Panc1 (cell line): ENCODE measurements at places on chromosomes 2 and 18.

DNA sequence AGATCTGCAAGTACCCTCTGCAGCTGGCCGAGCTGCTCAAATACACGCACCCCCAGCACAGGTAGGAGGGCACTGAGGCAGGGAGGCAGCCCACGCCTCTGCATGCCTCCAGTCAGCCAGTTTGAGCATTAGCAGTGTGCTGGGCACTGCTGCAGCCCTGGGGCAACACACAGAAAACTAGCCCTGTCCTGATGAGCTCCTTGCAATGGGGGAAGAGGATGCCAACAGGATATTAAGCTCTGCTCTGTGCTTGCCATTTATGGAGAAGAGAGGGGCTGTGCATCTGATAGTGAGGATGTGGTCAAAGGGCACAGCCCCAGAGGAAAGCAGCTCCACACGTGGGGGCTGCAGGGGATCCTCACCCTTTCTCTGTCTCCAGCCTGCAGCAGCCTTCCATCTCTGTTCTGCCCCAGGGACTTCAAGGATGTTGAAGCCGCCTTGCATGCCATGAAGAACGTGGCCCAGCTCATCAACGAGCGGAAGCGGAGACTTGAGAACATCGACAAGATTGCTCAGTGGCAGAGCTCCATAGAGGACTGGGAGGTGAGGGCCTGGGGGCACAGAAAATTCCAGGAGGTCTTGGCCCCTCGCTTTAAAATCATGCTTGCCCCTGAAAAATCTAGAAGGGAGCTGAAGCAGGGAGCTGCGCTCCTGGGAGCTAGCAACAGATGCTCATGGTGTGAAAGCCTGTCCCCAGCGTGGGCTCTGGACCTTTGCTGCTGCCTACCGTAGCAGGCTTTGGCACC is 51.7 kb downstream of the FAM168B start:
- no peak for DNase-seq

GRCh38 chr2:2806711-2807110 is 475.6 kb upstream of the MYT1L start:
- no peak for DNase-seq

GRCh38 chr18:48979944-48980890 is 29.5 kb upstream of the SMAD7 start:
- DNase-seq = no peak

- DNase-seq = no peak
These were observed 644 bp downstream of the ONECUT2 start for GRCh38 chr18:57435846-57436190.

DNA sequence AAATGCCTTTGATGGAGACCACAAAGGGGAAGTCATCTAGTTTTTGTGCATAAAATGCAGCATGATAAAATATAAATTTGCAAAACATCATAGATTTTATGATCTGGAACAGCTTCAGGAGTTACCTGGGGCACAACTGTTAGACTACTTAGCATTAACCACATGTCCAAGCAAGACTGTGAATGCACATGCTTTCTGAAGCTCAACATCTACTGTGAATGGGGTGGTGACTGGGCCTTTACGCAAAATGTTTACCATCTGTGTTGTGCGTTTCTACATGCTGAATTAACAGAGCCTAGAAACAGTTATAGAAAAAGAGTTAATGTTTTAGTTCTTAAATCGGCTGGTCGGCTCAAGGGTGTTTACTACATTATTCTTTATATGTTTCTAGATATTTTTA is 45.5 kb downstream of the KCTD1 start:
- DNase-seq = no peak

DNA sequence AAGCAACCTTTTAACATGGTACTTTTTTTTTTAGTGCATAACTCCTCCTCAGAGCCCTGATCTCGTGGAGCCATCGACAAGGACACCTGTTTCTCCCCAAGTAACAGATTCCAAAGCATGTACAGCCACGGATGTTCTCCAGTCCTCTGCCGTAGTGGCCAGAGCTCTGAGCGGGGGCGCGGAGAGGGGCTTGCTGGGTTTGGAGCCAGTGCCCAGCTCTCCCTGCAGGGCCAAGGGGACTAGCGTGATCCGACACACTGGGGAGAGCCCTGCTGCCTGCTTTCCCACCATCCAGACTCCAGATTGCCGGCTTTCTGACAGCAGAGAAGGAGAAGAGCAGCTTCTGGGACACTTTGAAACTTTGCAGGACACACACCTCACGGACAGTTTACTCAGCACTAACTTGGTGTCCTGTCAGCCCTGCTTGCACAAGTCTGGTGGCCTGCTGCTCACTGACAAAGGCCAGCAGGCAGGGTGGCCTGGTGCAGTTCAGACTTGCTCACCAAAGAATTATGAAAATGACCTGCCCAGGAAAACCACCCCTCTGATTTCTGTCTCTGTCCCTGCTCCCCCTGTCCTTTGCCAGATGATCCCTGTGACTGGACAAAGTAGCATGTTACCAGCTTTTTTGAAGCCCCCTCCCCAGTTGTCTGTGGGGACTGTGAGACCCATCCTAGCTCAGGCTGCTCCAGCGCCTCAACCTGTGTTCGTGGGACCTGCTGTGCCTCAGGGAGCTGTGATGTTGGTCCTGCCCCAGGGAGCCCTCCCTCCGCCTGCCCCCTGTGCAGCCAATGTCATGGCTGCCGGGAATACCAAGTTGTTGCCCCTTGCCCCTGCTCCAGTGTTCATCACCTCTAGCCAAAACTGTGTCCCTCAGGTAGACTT is 4.5 kb downstream of the KLF11 start:
- DNase-seq = no peak

DNA sequence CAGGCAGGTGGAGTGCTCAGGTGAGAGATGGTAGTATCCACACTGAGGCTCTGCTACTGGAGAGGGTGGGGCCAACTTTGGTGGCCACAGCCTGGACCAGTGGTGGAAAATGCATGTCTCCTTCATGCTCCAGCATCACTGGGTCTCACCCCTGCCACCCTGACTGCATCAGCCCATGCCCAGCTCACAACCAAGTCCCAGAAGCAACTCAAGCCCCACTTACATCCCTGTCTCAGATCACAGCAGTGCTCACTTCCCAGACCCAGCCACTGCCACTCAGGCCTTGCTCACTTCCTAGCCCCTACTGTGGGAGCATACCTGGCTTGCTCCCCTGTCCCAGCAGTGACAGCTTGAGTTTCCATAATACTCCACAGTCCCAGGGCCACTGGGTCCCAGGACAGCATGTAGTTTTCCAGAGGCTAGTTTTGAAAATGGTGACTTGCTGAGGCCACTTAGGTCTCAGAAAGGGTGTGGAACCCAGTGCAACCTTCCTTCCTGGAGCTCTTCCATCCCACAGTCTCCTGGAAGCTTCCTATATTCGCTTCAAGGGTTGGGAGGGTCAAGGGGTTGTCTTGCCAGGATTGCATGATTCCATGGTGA is 58.8 kb downstream of the GPC1 start:
- DNase-seq = no peak

- no peak for DNase-seq
These were observed 208.7 kb upstream of the SLC35G4 start for GRCh38 chr18:11400703-11401102.

DNA sequence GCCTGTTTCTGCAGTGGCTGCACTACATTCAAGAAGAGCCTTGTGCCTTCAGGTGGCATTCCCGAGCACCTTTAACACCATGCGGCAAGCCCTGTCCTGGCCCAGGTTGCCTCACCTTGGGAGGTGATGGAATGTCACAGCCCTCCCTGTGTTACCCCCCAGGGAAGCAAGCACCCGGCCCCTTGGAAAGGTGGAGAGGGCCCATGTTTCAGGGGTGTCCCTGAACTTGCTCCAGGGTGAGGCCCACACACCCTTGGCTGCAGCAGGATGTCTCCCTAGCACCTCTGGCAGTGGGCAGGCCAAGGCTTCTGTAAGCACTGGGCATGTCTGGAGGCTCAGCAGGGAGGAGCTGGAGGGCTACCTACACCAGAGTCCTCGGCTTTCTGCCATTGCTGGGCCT is 29.3 kb upstream of the ACAA2 start:
- DNase-seq = no peak

DNA sequence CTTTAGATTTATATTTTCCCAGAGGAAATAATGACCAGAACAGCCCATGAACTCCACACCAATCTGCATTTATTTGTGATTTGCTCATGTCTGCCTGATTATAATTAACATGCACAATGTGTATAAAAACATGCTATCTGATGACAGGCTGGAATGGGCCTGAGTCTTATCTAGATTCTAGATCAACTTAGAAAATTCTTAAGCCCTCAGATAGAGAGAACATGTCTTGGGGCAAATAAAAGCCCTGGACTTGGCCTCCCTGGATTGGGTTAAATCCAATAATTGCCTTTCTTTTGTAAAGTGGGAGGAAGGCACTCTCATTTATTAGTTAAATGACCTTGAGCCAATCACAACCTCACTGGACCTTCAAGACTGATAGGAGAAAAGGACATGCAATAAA is 61.8 kb downstream of the EVA1A start:
- no peak for DNase-seq

DNA sequence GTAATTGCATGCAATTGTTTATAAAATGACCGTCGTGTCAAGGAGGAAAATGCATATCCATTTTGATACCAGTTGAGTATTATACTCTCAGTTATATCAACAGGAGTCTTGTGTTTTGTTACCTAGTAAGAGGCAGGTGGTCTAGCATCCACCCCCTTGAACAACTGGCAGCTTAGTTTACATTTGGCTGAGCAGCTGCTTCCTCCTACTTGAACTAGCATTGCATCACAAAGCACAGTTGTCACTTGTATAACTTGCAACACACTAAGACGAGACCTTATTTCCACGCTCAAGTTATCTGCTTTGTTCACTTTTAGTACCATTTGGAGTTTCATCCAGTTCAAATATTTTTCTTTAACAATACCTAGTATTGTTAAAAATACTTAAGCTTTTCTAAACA is 75.4 kb upstream of the UBE2E3 start:
- no peak for DNase-seq

DNA sequence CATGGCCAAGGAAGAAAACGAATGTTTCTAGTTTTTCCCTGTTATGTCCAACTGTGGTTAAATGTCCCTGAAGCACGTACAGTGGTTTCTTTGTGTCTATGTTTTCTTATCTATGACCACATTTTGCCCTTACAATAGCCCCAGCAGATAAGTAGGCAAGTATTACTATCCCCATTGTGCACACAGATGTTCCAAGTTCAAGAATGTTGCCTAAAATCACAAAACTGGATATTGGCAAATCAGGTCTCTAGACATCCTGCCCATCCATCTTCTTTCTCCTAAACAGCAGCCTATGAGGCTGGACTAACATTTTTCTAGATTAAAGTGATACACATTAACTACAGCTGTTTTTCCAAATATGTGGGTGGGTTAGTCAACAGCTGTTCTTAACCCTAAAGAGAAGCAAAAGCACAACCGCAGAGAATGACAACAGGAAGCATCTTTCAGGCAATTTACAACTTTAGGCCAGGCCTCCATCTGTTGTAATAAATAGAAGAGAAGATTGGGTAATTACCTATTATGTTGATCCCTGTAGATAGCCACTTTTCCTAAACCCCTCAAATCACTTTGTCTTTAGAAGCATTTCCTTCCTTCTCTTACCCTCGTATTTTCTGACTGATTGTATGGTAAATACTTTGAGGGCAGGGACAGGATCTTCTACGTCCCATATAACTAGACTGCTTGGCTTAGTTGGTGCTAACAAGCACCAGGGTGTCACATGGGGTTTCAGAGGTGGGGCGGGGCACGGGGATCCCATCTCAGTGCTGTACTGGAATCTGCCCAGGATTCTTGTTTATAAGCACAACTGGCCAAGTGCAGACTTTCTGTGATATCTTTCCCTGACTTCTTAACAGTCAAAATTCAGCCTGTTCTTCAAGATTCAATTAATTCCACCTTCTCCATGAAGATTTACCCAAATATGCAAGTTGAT is 132.1 kb upstream of the SETBP1 start:
- DNase-seq = no peak

- no peak for DNase-seq
These were observed 288.1 kb upstream of the ZC3H15 start for GRCh38 chr2:186197955-186198354.

DNA sequence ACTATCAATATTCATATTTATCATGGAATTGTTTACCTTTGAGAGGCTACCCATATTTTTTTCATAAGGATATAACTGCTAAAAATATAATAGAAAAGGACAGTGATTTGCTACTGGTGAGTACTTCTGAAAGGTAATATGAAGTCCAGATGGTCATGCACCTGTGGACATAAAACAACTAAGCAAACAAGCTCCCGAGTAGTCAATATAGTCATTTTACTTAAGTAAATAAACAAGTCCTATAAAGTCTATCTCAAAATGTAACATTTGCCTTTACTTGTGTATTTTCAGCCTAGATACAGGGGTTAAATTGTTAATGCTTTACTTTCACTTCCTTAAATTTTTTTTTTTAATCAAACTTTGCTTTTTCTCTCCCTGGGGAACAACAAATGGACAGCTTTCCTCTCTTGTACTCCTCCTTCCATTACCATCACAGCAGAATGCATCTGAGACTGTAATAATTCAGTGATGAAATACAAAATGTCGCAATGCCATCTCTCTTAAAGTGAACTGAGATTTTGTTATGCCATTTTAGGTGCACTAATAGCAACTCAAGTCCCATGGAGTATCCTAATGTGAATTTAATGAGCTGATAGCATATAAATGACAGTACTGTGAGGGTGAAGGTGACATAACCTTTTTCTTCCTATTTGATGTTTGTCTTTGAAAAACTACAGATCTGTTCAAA is 1325.4 kb upstream of the ZEB2 start:
- no peak for DNase-seq

GRCh38 chr2:119862127-119862889 is 102.6 kb downstream of the PTPN4 start:
- no peak for DNase-seq

DNA sequence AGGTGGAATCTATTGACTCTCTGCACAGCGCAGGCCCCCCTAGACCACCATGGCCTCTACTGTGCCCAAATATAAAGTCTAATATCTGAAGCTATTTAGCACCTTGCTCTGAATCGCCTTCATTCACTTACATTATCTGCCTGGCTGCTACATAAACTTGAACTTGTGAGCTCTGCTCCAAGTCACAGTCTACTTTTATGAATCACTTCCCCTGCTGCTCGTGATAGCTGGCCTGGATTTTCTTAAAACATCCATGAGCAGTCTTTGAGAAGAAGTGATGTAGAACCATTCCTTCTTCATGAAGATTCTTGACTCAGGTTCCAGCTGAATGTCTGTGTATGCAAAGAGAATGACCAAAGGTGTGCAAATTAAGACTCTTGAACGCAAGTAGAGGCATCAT is 359.5 kb downstream of the RND3 start:
- DNase-seq = no peak

GRCh38 chr2:148063633-148064032 is 42.7 kb downstream of the MBD5 start:
- DNase-seq = no peak

GRCh38 chr2:169464882-169465281 is 14.4 kb upstream of the BBS5 start:
- no peak for DNase-seq

GRCh38 chr2:218270721-218271486 is 585 bp downstream of the PNKD start:
- DNase-seq = no peak

- no peak for DNase-seq
These were observed at the start of gene PPP1R1C for GRCh38 chr2:181985632-181986205. Gene PPP1R1C (plus strand): TSS chr2:181985853. CDS start chr2:181986111, 258 bp downstream.
